ENCODE measurements at places on chromosomes 1 and 21.

- no peak for DNase-seq
Observed at GRCh38 chr1:244062156-244062725, 11.2 kb downstream of the ZBTB18 start.

- DNase-seq, result no peak
Observed at GRCh38 chr1:51899022-51899421, 20.5 kb upstream of the NRDC start.

- no peak for DNase-seq
Observed at GRCh38 chr1:236112332-236112627, 30.1 kb upstream of the GPR137B start.

GRCh38 chr1:51425955-51426354 lies 93.1 kb downstream of the EPS15 start:
- DNase-seq, result no peak

GRCh38 chr1:97337250-97338030 lies 583.4 kb downstream of the DPYD start:
- no peak for DNase-seq

DNA sequence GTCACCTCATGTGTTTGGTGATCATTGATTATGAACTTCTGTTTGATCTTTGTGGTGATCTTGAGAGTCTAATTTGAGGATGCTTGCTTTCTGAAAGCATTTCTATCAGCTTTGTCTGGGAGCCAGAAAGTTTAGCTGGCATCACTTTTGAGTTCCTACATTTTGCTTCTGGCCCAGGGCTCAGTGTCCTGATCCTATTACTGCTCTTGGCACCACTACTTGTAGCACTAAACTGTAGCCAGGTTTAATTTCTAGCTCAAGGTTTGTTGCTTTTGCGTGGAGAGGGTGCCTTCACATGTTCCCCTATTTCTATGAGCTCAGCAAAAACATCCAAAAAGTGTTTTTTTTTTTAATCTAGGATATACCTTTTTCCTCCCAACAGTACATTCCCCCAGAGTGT lies 9.3 kb downstream of the TTC3 start:
- DNase-seq, result no peak

DNA sequence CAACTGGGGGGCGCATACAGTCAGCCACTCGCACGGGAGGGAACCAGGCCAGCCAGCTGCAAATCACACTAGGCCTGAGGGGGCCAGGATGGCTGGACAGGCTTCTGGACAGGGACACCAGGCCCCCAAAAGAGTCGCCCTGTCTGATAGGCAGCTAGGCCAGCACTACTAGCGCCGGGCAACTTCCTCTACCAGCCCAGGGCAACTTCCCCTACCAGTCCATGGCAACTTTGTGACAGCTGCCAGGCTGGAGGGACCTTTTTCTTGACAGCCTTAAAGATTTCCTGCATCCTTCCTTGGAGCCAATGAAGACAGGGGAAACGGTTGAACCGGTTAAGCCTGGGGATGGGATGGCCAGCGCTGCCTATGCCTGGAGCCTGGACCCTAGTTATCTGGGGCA lies 5.1 kb downstream of the IFFO2 start:
- no peak for DNase-seq

DNA sequence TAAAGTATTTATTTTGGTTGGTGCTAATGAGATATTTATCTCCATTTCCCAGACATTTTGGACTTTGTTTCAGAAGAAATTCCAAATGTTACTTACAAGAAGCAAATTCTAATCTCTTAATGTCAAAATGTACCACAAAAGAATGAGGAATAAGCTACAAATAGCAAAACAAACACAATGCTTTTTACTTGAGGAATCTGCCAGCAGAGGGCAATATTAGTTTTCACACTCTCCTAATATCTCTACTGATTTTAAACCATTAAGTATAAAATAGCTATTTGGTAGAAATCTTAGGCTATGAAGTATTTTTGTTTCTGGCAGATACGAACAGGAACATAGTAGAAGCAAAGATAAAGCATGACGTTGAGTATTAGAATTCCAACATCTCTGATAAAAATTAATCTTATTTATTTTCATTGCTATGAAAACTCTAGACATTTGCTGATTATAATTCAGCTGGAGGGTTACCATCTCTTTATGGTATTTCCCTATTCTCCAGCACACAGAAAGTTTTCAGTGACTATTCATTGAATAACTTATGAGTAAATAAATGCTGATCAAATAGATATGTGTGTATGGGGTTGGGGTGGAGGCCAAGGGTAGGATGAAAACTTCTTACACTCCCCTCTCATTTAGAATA lies 13.4 kb upstream of the HMCN1 start:
- DNase-seq, result no peak

- peak; percentile 72 for DNase-seq
Observed at GRCh38 chr1:198699167-198700015, 60.6 kb downstream of the PTPRC start.

DNA sequence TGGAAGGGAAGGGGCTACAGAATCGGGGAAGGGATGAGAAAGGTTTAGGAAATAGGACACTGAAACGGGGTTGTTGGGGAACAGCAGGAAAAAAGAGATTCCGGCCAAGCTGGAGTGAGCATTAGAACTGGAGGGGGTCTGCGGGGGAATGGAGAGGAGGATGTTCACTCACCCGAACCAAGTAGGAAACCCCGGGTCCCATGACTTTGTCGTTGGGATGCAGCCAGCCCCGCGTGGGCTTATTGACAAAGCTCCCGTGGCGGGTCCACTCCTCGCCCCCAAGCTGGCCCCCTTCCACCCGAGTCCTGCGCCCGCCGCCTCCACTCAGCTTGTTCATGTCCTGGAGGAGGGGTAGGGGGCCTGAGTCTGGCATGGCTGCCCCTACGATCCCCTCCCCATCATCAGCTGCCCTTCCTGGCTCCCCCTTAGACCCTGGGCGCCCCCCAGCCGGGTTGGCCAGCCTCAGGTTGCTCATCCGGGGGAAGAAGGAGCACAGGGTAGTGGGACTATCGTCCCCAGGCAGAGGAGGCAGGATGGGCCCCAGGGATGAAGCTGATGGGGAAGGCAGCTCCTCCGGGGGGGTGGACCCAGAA lies 591 bp downstream of the SHC1 start:
- DNase-seq, result no peak

DNA sequence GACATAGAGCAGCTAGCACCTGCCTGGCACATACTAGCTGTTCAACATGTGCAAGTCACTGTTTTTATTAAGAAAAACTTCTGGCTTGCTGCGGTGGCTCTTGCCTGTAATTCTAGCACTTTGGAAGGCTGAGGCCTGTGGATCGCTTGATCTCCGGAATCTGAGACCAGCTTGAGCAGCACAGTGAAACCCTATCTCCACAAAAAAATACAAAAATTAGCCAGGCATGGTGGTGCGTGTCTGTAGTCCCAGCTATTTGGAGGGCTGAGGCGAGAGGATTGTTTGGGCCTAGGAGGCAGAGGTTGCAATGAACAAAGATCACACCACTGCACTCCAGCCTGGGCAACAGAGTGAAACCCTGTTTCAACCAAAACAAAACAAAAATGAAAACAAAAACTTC lies 27.7 kb upstream of the C8B start:
- no peak for DNase-seq

GRCh38 chr1:7196036-7196911 lies 411.0 kb downstream of the CAMTA1 start:
- no peak for DNase-seq

DNA sequence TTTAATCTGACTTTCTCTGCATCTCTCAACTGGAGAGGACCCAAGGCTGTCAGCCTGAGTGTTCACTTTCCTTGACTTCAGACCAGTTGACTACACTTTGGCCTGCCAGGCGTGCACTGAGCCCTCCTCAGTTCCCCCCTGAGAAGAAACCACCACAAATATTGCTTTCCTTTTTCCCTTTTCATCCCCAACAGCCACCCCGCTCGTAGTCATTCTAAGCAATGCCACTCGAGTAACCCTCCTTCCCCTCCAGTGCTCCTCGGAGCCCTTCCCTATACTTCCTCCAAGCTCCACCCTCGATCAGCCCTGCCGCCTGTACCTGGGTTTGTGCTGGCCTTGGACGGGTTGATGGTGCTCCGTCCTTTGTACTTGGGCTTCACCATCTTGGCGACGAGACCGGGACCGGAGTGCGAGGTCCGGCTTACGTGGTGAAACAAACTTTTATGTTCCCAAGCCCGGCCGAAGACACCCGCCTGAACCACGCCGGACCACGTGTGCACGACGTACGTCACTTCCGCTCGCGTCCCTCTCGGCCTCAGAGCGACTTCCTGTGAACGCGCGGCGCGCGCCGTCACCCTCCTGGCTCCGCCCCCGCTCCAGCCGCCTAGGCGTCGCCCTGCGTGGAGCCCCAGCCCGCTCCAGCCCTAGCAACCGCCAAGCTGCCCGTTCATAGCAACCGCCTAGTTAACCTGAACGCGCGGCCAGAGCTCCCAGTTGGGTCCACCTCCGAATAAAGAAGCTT lies at the start of gene GNL2:
Gene GNL2 (minus strand): TSS at position 498 of the 742 bp plus-strand sequence. CDS start 115 bp downstream, at position 383.
- peak; percentile 94 for DNase-seq

- no peak for DNase-seq
Observed at GRCh38 chr1:163866564-163866963, 544.8 kb downstream of the NUF2 start.

DNA sequence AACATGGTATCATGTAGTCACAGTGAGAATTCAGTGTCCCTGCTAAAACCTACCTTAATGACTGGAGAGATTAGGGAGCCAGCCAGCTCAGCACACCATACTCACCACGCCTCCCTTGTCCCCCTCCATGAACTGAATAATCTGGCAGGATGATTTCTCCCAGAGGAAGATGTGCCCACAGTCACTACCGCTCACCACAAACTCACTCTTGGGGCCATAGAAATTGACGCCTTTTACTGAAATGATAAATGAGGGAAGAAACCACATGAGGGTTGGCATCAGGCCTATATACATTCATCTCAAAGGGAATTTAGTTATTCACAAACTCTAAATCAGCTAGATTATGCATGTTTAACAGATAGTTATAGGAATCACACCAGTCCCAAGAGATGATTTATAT lies 17.4 kb downstream of the PEA15 start:
- DNase-seq, result no peak

- DNase-seq, result no peak
Observed at GRCh38 chr1:96309783-96310182, 411.8 kb upstream of the PTBP2 start.

- no peak for DNase-seq
Observed at GRCh38 chr1:222970040-222970439, 155.2 kb downstream of the DISP1 start.

GRCh38 chr21:14870853-14871149 lies 194.0 kb downstream of the NRIP1 start:
- DNase-seq, result no peak

DNA sequence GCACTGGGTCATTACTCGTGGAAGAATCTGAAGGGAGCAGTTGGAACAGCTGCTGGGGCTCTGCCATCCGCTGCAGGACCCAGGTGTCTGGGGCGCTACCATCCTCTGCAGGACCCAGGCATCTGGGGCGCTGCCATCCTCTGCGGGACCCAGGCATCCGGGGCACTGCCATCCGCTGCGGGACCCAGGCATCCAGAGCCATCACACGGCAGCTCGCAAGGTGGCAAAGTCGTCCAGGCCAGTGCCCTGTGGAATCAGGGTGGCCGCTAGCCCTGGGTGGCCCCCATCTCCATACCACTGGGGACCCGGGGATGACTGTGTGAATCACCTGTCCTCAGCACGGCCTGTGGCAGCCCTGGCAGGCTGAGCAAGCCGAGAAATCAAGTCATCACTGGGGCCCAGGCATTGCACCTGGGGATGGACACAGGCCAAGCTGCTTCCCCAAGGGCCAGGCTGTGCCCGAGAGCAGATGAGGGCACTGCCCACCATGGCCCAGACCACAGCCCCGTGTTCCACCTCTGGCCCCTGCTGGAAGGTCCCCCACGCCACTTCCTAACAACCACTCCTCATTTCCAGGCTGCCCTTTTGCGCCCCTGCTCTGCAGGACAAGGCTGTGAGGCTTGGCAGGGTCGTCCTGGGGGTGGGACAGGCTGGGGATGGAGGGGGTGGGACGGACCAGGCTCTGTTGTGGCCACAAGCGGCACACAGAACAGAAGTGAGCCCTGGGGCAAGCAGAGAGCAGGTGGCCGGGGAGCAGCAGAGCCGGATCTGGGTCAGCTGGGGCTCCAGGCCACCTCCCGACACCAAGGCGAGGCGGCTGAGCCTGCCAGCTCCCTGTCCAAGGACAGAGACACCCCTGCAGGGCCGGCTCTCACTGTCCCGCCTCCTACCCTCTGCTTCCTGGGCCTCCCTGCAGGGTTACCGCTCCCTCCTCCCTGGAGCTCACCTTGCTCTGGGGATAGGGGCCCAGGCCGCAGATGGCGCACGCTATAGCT lies 12.7 kb downstream of the GABRD start:
- DNase-seq, result no peak

GRCh38 chr1:161251579-161251978 lies 7.0 kb upstream of the PCP4L1 start:
- no peak for DNase-seq

GRCh38 chr1:177873238-177873637 lies 96.6 kb downstream of the SEC16B start:
- no peak for DNase-seq

DNA sequence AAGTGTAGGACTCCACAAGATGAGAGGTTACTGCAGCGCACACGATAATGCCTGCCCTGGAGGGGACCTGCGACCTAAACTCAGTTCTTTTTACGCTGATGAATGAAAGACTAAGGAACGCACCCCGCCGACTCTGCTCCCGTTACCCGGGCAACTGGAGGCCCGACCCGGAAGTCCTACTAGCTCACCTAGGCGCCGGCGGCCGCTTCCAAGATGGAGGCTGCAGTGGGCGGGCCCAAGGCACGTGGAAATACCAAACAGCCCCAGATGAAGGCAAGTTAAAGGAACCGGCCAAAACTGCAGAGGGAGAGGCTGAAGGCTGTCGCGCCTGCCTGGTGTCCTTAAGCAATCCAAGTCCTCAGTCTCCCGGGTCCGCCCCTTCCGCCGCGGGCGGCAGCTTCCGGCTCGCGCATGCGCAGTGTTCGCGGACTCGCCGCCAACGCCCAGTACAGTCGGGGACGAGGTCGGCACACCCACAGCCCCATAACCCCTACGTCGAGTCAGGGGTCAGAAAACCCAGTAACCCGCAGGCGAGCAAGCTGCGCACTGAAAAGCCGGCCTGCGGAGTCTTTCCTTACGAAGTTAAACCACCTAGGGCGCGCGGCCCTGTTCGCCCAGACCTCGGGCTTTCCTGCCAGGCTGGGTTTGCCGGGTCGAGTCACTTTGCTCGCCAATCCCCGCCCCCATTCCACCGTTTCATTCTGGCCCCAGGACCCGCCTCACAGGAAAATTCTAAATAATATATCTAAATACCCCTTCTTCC lies at the start of gene SETD4:
Gene SETD4 (minus strand): TSS at position 368 of the 763 bp plus-strand sequence. CDS start 1,638 bp downstream, outside the sequence.
- DNase-seq, result peak; percentile 92

- DNase-seq, result no peak
Observed at GRCh38 chr1:38135625-38136414, 89.2 kb upstream of the POU3F1 start.

- DNase-seq, result no peak
Observed at GRCh38 chr21:39690454-39690853, 54.5 kb upstream of the IGSF5 start.

Measured in activated CD4-positive, alpha-beta T cell treated with anti-CD3 and anti-CD28 coated beads for 4 hours (primary cell).